ENCODE measurements at places on chromosomes 2 and 18. TPM values are rescaled to one million over a fixed set of nuclear protein-coding genes. Genes with fewer than 3 reads are reported as not detected.

Gene DARS1
- 117 TPM for total RNA-seq

DNA sequence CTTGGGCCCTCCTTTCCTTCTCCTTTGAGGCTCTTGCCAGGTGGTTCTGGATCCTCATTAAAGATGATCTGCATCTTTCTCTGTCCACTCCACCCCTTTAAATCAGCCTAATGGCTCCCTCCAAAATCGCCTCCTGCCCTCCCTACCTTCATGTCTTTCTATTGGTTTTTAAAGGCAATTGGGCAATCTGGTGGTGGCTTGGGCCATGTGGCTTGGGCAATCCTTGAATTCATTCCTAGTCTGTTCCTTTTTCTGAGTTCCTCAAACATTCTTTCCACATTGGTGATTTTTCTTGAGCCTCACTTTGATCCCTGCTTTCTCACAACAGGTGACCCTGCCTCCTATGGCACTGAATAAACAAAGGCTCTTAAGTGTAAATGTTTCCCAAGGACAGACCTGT lies 266.2 kb upstream of the REV1 start:
- no peak overlapping the region for H3K27ac ChIP-seq
- H3K36me3 ChIP-seq = no peaks in the 10 kb centered on the region
- no peak for DNase-seq

DNA sequence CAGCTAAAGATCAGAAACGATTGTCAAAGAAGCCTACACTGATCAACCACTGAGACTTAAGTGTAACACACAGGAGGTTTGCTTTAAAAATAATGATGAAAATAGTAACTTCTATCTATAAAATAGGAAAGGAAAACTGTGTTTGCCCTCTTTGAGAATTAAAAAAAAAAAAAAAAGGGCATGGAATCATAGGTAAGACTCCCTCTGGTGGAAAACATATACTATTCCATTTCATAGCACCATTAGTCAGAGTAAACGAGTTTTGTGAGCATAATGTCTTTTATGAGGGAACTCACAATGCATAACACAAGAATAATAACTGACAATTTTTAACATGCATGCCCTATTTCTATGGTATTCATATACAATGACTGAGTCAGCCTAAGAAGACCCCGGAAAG lies 36.3 kb downstream of the SLC35F5 start:
- peaks cover under 1% of the 10 kb centered on the region for H3K36me3 ChIP-seq
- no peaks in the 10 kb centered on the region for H3K4me1 ChIP-seq
- H3K27ac ChIP-seq = no peak overlapping the region
- no peak overlapping the region for H3K4me3 ChIP-seq

Gene TUBA3E
- total RNA-seq = not detected

GRCh38 chr2:69251943-69252342 lies 135.1 kb downstream of the GFPT1 start:
- peak overlapping the region; percentile 70 for H3K27ac ChIP-seq
- DNase-seq = no peak
- no peak overlapping the region for H3K4me3 ChIP-seq
- H3K27me3 ChIP-seq = no peaks in the 10 kb centered on the region

DNA sequence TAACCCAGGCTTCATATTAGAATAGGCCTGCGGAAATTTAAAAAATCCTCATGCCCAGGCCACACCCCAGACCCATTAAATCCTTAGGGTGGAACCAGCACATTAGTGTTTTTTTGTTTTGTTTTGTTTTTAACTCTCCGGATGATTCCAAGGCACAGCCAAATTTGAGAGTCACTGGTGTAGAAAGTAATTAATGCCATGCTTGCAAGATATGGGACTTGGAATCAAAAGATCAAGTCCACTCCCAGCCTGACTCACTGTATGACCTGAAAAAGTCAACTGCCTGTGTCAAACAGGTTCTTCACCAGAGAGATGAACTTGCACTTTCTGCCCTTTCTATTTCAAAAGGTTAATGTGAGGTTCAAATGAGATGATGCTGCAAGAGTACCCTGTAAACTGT lies 310.3 kb upstream of the LYPD1 start:
- H3K27ac ChIP-seq = no peak overlapping the region
- H3K4me3 ChIP-seq = no peak overlapping the region
- H3K4me1 ChIP-seq = no peaks in the 10 kb centered on the region
- no peak for DNase-seq

DNA sequence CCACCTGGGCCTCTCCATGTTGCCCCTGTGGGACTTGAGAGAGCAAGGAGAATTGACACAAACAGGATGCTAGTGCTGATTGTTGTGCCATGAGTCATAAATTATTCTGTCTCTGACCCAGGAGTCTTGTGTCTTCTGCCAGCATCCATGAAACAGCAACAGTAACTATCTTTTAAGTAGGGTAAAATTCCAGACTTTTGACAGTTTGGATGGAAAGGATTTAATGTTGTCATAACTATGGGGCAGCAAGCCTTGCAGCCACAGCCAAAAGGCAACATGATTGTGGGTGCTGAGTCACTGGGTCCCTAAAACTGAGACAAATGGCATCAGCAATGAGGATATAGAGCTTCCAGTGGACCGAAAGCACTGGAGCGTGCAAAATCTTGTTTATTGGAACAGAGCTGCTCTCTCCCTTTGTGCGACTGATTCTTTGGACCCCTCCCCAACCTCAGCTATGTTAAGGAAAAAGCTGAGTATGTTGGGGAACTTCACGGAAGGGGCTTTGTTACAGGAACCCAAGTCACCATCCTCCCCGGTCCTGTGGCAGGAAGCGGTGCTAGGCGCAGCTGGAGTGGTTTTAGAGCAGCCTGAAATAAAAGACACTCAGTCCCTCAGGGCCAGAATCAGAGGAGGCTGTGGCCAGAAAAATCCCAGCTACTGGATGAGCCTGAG lies 9.6 kb upstream of the ITPRIPL1 start:
- H3K4me3 ChIP-seq = no peak overlapping the region
- no peak overlapping the region for H3K27ac ChIP-seq
- no peaks in the 10 kb centered on the region for H3K36me3 ChIP-seq
- DNase-seq = no peak

Gene COL6A3
- total RNA-seq = 320 TPM

GRCh38 chr18:57208047-57208446 lies 61.2 kb downstream of the BOD1L2 start:
- DNase-seq = no peak
- H3K4me1 ChIP-seq = no peaks in the 10 kb centered on the region
- H3K27me3 ChIP-seq = peaks cover 7% of the 10 kb centered on the region
- H3K4me3 ChIP-seq = no peak overlapping the region
- no peak overlapping the region for H3K27ac ChIP-seq

- no peaks in the 10 kb centered on the region for H3K36me3 ChIP-seq
- no peaks in the 10 kb centered on the region for H3K27me3 ChIP-seq
- no peak overlapping the region for H3K27ac ChIP-seq
These were observed 251.7 kb downstream of the NDUFA10 start for GRCh38 chr2:239773228-239774141.

Gene RBM45
- 18.1 TPM for total RNA-seq

Gene CIB4
- total RNA-seq = not detected

- DNase-seq = no peak
- no peaks in the 10 kb centered on the region for H3K27me3 ChIP-seq
- peak overlapping the region; percentile 69 for H3K27ac ChIP-seq
- peaks cover 4% of the 10 kb centered on the region for H3K36me3 ChIP-seq
- no peaks in the 10 kb centered on the region for H3K4me1 ChIP-seq
- H3K4me3 ChIP-seq = no peak overlapping the region
These were observed 25.8 kb downstream of the PLEKHA3 start for GRCh38 chr2:178506101-178506500.

DNA sequence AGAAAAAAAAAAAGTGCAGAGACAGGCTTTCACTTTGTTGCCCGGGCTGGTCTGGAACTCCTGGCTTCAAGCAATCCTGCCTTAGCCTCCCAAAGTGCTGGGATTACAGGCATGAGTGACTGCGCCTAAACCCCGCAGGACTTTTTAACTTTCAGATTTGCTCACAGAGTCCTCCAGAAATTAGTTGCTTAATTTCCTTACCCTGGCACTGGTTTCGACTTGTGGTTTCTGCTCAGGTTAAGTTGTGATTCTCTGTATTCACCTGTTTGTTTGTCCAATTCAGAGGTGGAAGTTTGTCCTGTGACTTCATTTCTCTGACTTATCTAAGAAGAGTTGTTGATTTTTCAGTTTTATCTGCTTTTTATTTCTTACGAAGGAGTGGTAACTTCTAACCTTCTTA lies 238.1 kb downstream of the TMEM182 start:
- no peak overlapping the region for H3K4me3 ChIP-seq
- H3K36me3 ChIP-seq = no peaks in the 10 kb centered on the region
- no peak overlapping the region for H3K27ac ChIP-seq
- no peak for DNase-seq

DNA sequence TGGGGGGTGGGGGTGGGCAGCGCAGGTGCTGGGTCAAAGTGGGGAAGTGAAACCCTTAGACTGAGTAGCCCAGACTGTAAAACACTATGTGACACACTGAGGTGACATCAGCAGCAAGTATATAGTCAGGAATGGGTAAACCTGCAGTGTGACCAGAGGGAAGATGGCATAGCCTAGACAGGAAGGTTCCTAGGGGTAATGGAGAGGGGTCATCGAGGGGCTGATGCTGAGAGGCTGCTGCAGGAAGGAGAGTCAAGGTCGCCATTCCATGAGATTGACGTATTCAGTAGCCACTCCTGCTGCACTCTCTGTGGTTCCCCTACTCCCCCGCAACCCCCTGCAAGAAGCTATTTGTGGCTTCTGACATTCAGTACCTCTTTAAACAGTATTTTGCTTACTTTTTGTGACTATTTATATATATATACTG lies 111.7 kb downstream of the CHST9 start:
- no peaks in the 10 kb centered on the region for H3K36me3 ChIP-seq
- no peaks in the 10 kb centered on the region for H3K27me3 ChIP-seq
- DNase-seq = no peak
- no peak overlapping the region for H3K4me3 ChIP-seq
- no peak overlapping the region for H3K27ac ChIP-seq

Gene HDHD2
- 41.0 TPM for total RNA-seq

GRCh38 chr2:62277688-62278087 lies 81.8 kb downstream of the B3GNT2 start:
- DNase-seq = no peak
- H3K36me3 ChIP-seq = no peaks in the 10 kb centered on the region
- H3K27ac ChIP-seq = no peak overlapping the region
- no peaks in the 10 kb centered on the region for H3K4me1 ChIP-seq
- no peak overlapping the region for H3K4me3 ChIP-seq

GRCh38 chr2:101007415-101008345 lies 5.6 kb downstream of the RPL31 start:
- H3K27ac ChIP-seq = peak overlapping the region; percentile 5
- no peaks in the 10 kb centered on the region for H3K27me3 ChIP-seq
- DNase-seq = no peak
- peaks cover 16% of the 10 kb centered on the region for H3K36me3 ChIP-seq

- no peak overlapping the region for H3K27ac ChIP-seq
- H3K4me3 ChIP-seq = no peak overlapping the region
- no peaks in the 10 kb centered on the region for H3K4me1 ChIP-seq
These were observed 251.0 kb upstream of the TMEM200C start for GRCh38 chr18:6146307-6146661.

GRCh38 chr2:60079562-60079961 lies 473.9 kb downstream of the BCL11A start:
- no peaks in the 10 kb centered on the region for H3K27me3 ChIP-seq
- H3K27ac ChIP-seq = no peak overlapping the region
- no peaks in the 10 kb centered on the region for H3K4me1 ChIP-seq
- no peak for DNase-seq

Gene TUBA4B
- not detected for total RNA-seq

GRCh38 chr18:76410660-76411417 lies 84.2 kb downstream of the ZNF516 start:
- no peak for DNase-seq
- H3K36me3 ChIP-seq = no peaks in the 10 kb centered on the region
- H3K27ac ChIP-seq = no peak overlapping the region
- no peaks in the 10 kb centered on the region for H3K27me3 ChIP-seq

DNA sequence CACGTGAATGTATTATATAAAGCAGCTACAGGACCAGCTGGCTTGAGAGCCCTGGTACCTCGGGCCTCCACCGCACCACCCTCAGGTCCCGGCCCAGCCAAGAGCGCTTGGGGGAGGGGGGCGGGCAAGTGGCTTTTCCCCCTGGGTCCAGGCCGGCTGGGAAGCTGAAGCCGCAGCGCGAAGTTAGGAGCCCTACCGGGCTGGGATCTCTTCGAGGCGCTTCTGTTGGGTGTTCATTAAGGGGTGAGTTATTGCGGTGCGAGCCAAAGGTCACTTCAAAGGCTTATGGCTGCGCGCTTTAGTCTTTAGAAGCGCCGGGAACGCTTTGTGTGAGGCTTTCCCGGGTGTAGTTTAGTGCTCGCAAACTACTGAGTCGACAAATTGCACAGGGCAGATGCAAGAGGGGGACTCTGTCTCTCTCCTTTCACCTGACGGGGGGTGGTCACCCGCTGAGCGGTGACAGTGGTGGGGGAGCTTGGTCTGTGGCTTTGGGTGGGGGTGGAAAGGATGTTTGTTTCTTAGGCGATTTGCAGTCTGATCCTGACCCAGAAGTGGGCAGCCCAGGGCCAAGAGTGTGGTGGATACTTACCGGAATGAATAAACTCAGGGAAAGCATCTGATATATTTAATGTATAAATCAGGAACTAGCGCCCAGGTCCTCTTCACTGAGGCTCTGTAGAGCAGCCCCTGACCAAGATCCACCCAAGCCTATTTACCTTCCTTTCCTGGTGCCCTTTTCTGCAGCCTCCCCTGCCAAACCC lies 6.0 kb downstream of the HOXD3 start:
- H3K36me3 ChIP-seq = no peaks in the 10 kb centered on the region
- DNase-seq = no peak
- H3K27ac ChIP-seq = no peak overlapping the region
- no peaks in the 10 kb centered on the region for H3K4me1 ChIP-seq
- H3K27me3 ChIP-seq = no peaks in the 10 kb centered on the region

Gene TM4SF20
- total RNA-seq = not detected

DNA sequence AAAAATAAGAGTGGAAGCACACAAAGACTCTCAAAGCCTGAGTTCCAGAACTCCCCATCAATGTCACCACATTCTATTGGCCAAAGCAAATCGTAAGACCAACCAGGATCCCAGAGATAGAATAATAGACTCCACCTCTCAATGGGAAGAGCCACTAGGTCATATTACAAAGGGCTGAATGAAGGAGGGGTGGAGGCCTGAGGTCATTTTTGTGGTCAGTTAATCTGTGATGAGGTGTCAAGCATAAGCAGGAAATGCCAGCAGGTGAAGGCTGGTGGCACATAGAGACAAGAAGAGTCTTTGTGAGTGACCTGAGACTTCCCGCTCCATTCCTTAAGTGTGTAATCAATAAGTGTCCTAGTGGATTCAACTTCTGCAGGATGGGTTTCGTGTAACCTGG lies 144.3 kb downstream of the TFCP2L1 start:
- H3K36me3 ChIP-seq = no peaks in the 10 kb centered on the region
- no peaks in the 10 kb centered on the region for H3K4me1 ChIP-seq
- H3K4me3 ChIP-seq = no peak overlapping the region
- no peak overlapping the region for H3K27ac ChIP-seq

DNA sequence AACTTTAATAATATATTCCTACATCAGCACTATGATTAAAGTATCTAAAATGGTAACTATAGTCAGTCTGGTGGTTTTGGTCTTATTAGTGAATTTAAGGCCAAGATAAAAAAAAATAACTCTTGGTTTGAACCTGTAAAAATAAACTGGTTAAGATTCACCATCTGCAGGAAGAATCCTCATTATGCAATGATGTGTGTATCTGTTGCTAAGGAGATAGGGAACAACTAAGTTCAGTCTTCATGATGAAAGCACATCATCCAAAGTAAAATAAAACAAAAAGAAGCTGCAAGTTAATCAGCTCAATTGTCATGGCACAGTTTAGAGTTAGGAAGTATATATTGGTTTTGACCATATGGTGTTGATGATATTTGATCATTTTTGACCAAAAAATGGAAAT lies 466.0 kb downstream of the NYAP2 start:
- no peaks in the 10 kb centered on the region for H3K36me3 ChIP-seq
- H3K4me3 ChIP-seq = no peak overlapping the region
- no peaks in the 10 kb centered on the region for H3K4me1 ChIP-seq
- no peak overlapping the region for H3K27ac ChIP-seq
- no peak for DNase-seq
- no peaks in the 10 kb centered on the region for H3K27me3 ChIP-seq

Measured in breast epithelium (tissue), 4 donors.